ENCODE measurements at places on chromosomes 13 and 19.

GRCh38 chr13:114130837-114131582 is 1.4 kb downstream of the RASA3 start:
- DNase-seq = no peak

GRCh38 chr13:102687520-102687919 is 7.3 kb downstream of the METTL21C start:
- no peak for DNase-seq

DNA sequence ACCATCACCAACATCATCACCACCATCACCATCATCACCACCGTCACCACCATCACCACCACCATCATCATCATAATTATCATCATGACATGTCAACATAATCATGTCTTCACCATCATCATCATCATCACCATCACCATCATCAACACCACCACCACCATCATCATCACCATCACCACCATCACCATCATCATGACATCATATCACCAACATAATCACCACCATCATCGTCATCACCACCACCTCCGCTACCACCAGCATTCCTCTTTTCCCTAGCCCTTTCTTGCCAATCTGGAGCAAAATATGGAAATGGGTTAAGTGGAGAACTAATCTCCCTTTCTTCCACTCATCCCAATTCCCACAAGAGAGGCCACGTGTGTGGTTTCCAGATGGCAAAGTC is 1.1 kb upstream of the TTYH1 start:
- no peak for DNase-seq

DNA sequence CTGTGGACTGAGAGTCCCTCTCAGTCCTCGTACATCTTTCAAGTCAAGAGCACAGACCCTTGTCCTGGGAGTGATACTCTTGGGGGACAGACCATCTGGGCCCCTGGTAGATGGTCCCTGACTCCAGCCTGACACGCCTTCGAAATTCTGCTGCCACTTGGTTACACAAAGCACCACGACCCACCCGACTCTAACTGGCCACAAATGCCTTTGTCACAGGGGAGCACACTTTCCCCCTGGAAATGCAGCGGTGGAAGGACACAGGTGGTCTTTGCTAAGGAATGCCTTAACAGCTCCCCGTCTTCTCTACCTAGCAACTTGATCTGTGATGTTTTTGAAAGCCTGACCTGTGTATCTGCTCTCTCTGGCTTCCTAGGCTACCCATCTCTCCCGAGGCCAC is 13.8 kb upstream of the DHRS12 start:
- DNase-seq = no peak

GRCh38 chr13:102593466-102593865 is 3.3 kb upstream of the TPP2 start:
- DNase-seq = no peak

DNA sequence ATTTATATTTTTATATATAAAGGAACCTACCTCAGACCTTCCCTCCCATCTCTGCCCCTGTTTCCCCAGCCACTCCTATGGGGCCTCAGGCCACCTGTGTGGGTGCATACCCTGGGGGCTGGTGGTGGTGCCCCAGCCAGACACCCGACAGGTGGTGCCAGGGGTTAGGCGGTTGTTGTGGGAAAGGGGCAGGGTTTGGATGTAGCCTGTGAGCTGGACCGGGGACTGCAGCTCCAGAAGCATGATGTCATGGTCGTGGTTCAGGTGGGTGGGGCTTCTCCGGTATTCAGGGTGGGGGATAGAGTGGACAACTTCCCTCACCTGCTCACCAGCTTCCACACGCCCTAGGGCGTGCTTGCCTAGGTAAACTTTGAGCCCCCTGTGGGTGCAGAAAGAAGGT is 5.2 kb downstream of the KLK13 start:
- no peak for DNase-seq

GRCh38 chr13:82827724-82828123 is 1054.5 kb downstream of the SLITRK1 start:
- DNase-seq = no peak

GRCh38 chr19:38695317-38695683 is 47.9 kb downstream of the ACTN4 start:
- DNase-seq = no peak

GRCh38 chr13:41332829-41333228 is 21.8 kb downstream of the NAA16 start:
- DNase-seq = no peak

DNA sequence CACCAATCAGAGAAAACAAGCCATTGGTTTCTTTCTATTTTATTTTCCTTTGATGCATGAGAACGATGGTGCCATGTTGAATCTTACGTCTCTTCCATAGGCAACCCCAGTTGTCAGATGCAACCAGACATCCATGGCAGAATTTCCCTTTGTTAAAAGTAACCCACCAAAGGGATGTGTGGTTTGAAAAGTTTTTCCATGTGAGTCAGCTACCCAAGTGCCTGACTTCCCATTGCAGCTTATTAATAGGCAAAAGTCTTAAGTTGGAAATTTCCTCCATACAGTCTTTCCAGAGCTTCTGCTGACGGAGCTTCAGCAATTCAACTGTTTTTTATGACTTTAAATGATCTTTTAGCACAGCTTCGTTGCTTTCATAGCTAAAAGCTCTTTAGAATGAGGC is 73.8 kb upstream of the FAM216B start:
- no peak for DNase-seq

GRCh38 chr13:25943658-25944057 is 108.2 kb downstream of the SHISA2 start:
- DNase-seq = no peak

DNA sequence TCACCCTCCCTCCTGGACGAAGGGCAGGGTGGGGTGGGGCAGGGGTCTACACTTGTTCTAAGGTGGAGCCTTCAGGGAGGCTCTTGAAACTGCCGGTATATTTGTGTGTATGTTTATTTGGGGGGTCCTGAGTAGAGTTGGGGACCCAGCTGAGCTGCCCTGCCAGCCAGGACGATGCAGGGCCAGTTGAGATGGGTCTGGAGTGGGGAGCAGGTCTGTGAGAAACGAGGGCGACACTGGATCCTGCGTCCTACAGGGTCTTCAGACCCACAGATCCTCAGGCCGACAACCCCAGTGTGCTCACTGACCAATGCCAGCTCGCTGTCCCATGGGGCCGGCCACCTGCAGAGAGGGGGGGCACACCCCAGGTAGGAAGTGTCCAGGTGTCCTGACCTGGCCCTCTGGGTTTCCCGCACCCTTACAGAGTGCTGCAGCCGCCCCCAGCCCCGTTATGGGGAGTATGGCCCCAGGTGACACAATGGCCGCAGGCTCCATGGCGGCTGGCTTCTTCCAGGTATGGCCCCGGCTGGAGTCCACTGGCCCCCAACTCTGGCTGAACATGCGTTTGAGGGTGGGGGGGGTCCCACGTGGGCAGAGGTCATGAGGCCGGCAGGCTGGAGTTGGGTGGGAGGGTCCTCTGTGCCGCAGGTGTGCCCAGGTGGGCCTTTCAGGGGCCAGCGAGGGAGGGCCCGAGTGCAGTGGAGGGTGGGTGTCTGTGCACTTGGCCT is 7.4 kb downstream of the ISYNA1 start:
- no peak for DNase-seq

- DNase-seq = no peak
Observed at GRCh38 chr13:19766591-19766990, 16.2 kb downstream of the PSPC1 start.

DNA sequence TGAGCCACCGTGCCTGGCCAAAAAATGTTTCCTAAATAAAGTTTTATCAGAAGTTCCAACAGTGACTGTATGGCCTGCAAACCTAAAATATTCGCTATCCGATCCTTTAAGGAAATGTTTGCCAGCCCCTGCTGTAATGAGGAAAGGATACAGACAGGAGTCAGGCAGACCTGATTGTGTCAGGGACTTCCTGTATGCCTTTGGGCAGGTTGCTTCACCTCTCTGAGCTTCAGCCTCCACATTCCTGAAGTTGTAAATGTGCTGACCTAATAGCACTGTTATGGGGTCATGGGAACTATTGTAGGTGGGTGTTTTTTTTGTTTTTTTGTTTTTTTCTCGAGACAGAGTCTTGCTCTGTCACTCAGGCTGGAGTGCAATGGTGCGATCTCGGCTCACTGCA is 6.2 kb downstream of the ABHD8 start:
- DNase-seq = no peak

DNA sequence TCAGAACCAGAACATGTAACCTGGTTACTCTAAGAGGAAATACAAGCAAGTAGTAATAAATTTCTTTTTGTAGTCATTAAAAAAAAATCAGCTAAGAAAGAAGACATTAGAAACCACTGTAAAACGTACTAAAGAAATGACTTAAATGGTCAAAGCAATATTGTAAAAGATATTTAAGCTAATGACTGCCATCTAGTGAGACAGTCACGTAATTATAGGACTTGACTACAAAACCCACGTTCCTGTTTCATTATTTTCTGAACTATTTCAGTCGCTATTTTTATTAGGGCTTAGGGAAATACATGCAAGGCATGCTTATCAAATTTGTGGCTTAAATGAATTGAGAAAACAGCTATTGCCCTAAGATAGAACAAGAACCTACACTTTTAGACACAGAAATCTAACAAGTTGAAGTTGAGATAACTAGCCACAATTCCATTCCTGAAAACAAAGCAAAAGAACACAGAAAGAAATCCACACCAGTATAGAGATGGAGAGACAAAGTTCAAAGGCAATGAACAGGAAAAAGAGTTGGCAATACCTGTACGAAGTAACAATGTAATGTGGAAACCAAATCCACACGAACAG is 17.9 kb downstream of the ALG5 start:
- DNase-seq = no peak

- DNase-seq = no peak
Observed at GRCh38 chr13:33379608-33380007, 94.1 kb upstream of the STARD13 start.

GRCh38 chr19:12757544-12758274 is 6.1 kb downstream of the BEST2 start:
- peak; percentile 55 for DNase-seq

DNA sequence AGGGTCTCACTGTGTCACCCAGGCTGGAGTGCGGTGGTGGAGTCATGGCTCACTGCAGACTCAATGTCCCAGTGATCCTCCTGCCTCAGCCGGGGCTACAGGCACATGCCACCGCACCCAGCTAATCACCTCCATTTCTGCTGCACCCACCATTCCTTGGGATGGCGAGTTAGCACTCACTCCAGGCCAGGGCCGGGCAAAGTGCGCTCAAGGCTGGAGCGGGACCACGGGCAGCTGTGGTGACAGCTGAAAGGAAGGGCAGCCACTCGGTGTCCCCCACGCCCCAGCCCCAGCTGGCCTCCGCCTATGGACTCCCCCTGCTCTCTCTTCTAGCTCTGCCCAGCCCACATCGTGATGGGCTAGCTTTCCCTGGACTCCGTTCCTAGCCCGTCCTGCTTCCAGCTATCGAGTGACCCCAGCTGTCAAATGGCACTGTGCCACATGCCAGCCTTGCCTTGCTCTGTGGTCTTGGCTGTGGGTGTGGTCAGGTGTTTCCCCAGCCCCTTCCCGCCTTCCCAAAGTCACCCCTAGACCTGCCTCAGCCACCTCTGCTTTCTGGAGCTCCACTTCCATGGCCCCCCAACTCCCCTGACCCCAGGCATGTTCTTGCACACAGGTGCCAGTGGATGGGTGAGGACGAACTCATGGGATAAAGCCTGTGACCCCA is 4.1 kb downstream of the MICOS13 start:
- DNase-seq = no peak

DNA sequence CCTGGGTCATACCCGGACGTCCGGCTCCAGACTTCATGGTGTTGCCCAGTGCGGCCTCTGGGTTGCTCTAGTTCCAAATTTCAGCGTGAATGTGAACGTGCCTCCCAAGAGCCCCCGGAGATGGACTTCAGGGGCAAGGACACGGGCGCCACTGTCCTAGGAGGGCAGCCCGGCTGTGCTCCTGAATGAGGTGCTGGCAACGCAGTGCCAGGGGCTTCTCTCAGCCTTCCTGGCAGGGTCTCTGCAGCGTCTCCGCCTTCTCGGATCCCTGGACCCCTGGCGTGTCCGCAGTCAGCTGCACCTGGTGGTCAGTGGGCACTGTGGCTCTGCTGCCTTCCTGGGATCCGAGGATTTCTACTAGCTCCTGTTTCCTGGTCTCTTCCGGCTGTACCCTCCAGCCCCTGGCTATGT is 101.7 kb upstream of the MCF2L start:
- DNase-seq = no peak

GRCh38 chr13:57704031-57704430 is 72.5 kb downstream of the PCDH17 start:
- no peak for DNase-seq

DNA sequence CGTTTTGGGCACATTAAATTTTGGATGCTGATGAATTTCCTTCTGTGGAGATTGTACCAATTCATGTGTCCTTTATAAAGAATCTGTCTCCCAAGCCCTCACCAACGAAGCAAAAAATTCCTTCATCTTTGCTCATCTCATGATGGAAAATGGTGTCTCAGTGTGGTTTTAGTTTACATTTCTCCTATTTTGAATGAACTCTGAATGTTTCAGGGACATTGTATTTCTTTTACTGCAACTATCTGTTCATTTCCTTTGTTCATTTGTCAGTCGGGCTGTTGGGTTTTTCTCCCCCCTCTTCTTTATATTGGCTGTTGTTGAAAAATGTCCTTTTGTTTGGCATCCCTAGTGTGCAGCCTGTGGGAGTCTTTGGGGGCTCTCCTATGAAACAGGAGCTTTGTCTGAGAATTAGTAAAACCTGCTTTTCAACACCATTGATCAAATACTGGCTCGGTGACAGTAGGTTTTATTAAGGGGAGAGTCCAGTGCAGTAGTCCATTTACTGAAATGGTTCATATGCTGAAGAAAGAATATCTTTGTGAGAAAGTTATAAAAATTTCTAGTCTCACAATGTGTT is 91.3 kb upstream of the C1QTNF9B start:
- no peak for DNase-seq

GRCh38 chr19:11382898-11383705 is 1.0 kb downstream of the EPOR start:
- no peak for DNase-seq

DNA sequence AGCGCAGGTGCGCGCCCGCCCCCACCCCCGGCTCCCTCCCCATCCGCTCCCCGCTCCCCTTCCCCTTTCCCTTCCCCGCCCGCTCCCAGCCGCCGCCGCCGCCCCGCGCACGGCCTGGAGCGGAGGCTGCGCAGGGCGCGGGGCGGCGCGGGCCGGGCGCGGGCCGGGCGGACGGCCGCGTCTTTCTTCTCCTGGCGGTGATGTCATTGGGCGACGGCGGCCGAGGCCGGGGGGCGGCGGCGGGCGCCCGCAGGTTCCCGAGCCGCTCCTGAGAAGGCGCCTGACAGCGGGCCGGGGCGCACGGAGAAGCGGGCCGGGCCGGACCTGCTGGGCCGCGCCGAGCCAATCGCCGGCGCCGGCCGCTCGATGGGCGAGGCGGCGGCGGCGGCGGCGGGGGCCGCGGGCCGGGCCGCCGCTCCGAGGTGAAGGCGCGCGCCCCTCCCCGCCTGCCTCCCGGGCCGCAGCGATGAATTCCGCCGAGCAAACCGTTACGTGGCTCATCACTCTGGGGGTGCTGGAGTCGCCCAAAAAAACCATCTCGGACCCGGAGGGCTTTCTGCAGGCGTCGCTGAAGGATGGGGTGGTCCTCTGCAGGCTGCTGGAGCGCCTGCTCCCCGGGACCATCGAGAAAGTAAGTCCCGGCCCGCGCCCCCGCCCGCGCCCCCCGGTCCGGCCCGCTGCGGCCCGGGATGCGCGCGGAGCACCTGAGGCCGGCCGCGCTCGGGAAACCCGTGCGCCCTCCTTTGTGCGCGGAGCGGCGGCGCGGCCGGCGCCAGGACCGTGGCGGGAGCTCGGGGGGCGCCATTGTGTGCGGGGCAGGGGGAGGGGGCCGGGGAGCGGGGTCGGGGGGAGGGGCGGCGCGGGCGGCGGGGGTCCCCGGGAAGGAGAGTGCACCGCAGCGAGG is at the start of gene ARHGEF7:
TSS of gene ARHGEF7 (plus strand) at position 250 of the 904 bp plus-strand sequence. CDS start at position 467, 217 bp downstream.
- no peak for DNase-seq

Measured in stimulated activated CD8-positive, alpha-beta memory T cell treated with anti-CD3 and anti-CD28 coated beads, Interleukin-2, amount 100 ng/mL, for 48 hours (primary cell).